Substantia nigra (tissue), 51 donors: ENCODE measurements at places on chromosomes 3 and 15.

DNA sequence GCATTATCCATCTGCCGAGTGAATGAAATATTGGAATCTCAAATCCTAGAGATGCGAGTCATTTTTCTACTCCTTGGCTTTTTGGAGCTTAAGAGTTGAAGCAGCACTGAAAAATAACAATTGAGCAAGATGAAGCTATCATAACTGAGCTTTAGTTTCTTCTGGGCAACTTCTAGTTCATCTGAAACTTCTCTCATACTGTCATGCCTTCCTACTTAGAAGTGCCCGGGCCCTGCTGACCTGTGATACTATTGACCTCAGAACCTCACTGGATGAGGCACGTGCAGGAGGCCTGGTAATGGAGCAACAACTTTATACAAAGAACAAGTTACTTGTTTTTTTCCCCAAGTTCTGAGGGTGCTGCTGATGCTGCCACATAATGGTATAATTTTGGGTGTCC is 48.5 kb upstream of the P3H2 start:
- no peak for DNase-seq

DNA sequence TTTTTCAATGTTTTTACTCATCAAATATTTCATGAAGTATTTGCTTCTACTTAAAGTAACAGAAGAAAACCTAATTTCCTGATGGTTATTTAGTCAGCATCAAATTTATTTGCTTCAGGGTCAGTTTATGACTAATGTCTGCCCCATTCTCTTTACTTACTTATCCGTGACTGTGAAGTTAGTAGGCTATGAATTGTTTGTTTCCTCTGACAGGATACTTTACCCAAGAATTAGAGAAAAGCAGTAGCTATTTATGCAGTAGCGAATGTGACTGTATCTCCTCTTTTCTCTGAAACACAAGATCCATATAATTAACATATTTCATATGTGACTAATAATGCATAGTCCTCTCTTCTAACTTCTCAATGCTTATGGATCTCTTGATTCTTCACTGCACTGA is 329.9 kb upstream of the ROBO1 start:
- no peak for DNase-seq

GRCh38 chr3:136802481-136802996 is 16.4 kb upstream of the SLC35G2 start:
- DNase-seq: no peak

- no peak for DNase-seq
Measured at GRCh38 chr3:71361334-71361890, 222.1 kb downstream of the FOXP1 start.

GRCh38 chr3:179840985-179841384 is 188.1 kb downstream of the USP13 start:
- DNase-seq: no peak

DNA sequence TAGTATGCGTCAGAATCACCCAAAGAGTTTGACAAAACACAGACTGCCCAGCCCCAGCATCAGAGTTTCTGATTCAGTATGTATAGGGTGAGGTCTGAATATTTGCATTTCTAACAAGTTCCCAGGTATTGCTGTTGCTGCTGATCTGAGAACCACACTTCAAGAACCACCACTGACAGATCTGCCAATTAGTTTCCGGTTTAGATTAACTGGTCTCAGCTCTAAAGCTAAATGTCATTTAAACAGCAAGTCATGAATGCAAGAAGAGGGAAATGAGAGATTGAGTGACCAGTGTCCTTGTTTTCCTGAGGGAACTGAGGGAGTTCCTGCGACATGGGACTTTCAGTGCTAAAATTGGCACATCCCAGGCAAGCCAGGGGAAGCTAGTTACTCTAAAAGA is 305.0 kb downstream of the ZNF385D start:
- DNase-seq: no peak
